ENCODE measurements at places on chromosomes 1 and 21.

DNA sequence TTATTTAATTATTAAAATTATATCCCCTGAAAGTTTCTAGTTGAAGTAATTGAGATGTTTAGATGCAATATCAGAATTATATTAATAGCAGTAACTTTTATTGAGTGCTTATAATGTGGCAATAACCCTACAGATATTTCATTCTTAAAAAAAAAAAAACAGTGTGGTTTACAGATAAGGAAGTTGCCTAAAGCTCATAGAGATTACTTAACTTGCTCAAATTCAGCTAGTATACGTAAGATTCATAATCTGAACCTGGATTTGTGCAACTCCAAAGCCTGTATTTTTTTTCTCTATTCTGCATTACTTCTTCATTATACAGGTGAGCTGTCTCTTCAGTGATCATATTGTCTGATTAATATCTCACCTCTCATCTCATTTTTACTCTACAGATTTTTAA is 156.0 kb upstream of the PTBP2 start:
- DNase-seq = no peak

GRCh38 chr1:202505356-202505755 is 156.9 kb downstream of the PPP1R12B start:
- no peak for DNase-seq

- DNase-seq = no peak
Measured at GRCh38 chr1:80384959-80385358, 1378.4 kb upstream of the ADGRL4 start.

DNA sequence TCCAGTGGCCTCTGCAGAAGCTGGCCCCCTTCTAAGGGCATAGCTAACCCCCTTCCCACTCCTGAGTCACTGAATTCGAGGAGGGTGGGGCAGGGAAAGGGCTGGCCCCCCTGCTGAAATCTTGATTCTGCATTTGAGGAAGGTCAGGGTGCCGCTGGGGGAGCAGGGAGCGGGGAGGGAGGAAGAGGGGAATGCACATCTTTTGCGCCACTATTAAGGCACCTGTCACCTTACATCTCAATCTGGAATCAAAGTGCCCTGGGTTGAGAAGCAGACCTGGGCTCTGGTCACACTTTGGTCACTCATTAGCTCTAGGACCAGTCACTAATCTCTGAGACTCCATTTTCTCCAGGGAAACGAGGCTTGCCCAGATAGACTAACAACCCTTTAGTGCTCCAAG is 62.0 kb downstream of the TOR1AIP2 start:
- no peak for DNase-seq

DNA sequence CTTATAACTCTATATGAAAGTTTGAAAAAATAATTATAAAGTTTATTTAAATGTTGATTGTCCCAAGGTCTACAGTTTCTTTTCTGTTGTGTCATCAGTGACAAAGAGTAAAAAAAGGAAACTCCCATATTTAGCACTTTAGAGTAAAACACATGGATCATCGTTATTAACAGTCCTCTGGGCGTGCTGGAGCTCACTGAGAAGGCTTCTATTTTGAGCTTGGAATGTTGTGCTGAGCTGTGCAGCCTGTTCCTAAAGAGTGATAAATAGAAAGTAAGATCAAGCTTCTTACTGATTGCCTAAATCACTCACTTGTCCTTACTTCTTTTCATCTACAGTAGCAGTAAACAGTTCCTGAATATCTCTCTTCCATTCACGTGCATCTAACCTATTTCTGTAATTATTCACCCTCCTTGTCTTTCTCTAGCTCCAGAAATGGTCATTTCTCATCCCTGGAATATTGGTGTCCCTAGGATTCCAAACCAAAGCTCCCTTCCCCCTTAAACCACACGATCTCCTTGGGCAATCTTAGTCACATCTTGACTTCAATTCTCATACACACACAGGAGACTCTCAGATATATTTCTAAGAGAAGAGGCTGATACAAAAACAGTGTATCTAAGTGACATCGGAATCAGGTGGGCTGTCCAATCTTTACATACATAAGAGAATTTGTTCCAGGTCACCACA is 11.9 kb downstream of the GBP5 start:
- no peak for DNase-seq

- no peak for DNase-seq
Measured at GRCh38 chr1:203550846-203551245, 56.9 kb downstream of the OPTC start.

- DNase-seq = no peak
Measured at GRCh38 chr1:240492832-240493440, 119.0 kb downstream of the GREM2 start.

- DNase-seq = no peak
Measured at GRCh38 chr21:38036016-38036415, 119.8 kb upstream of the KCNJ6 start.

GRCh38 chr1:12620488-12620865 is 2.5 kb upstream of the DHRS3 start:
- DNase-seq = no peak

DNA sequence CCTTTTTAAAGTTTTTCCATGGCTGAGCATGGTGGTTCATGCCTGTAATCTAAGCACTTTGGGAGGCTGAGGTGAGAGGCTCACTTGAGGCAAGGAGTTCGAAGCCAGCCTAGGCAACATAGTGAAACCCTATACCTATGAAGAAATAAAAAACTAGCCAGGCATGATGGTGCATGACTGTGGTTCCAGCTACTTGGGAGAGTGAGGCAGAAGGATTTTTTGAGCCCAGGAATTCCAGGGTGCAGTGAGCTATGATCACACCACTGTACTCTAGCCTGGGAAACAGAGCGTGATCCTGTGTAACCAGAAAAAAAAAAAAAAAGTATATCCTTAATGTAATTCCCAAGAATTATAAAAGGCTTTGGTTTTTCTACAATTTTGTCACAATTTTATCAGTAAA is 17.4 kb downstream of the DEPDC1 start:
- DNase-seq = no peak

DNA sequence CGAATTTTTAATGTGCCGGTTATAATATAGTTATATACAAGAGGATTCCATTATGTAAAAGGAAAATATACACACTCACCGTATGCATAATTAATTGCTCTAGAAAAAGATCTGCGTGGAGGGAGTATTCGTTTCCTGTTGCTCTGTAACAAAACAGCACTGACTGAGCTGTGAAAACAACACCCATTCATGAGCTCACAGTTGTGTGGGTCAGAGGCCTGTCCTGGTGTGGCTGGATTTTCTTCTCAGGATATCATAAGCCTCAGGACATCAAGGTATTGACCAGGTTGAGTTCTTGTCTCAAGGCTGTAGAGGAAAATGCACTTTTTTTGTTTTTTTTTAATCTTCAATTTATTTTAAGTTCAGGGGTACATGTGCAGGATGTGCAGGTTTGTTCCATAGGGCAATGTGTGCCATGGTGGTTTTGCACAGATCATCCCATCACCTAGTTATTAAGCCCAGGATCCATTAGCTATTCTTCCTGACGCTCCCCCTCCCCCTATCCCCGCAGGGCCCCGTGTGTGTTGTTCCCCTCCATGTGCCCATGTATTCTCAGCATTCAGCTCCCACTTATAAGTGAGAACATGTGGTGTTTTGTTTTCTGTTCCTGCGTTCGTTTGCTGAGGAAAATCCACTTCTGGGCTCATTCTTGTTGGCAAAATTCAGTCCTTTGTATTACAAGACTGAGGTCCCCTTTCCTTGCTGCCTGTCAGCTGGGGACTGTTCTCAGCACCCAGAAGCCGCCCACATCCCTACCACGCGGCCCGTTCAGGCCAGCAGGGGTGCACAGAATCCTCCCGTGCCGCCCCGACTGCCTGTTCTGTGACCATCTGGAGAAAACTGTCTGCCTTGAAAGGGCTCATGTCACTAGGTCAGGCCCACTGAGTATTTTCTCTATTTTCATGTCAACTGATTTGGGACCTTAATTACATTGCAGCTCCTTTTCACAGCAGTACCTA is 87.4 kb upstream of the ERRFI1 start:
- DNase-seq = no peak

DNA sequence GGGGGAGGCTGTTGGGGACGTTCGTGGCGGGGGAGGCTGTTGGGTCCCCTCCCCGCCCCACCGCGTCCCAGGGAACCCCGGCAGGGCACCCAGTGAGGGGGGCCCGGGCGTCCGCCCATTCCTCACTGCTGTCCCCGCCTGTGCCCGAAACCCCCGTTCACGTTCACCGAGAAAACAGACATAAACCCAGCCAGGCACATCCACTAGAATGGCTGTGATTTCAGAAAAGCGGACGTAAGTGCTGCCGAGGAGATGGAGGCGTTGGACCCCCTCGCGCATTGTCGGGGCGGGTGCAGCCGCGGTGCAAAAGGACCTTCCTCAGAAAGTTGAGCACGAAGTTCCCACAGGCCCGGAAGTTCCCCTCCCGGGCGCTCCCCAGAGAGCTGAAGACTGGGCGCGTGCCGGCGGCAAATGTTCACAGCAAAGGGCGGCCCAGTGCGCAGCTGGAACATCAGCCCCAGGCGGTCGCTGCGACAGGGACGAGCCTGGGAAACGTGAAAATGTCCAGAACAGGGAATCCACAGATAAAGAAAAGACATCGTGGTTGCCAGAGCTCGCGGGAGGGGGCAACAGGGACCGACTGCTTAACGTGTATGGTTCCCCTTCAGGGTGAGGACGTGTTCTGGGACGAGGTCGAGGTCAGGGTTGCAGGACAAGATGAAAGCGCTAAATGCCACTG is 18.5 kb upstream of the SAMD11 start:
- DNase-seq = peak; percentile 42

- DNase-seq = no peak
Measured at GRCh38 chr1:98044071-98044697, 123.3 kb upstream of the DPYD start.

DNA sequence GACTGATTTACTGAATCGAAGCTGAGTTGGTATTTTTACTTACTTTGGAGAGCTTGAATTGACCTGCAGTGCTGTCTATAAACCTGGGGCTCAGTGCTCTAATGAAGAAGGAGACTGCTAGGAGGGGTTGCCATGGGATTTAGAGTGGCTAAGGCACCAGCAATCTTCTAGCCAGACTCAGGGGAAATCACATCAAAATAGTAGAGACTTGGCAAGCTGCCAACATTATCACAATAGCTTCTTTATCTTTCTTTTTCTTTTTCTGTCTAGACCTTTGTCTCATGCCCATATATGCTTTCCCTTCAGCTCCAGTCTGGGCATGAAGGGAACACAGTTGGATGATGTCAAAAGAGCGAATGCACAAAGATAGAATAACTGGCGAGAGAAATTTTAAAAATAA is 301.1 kb upstream of the DPYD start:
- no peak for DNase-seq

DNA sequence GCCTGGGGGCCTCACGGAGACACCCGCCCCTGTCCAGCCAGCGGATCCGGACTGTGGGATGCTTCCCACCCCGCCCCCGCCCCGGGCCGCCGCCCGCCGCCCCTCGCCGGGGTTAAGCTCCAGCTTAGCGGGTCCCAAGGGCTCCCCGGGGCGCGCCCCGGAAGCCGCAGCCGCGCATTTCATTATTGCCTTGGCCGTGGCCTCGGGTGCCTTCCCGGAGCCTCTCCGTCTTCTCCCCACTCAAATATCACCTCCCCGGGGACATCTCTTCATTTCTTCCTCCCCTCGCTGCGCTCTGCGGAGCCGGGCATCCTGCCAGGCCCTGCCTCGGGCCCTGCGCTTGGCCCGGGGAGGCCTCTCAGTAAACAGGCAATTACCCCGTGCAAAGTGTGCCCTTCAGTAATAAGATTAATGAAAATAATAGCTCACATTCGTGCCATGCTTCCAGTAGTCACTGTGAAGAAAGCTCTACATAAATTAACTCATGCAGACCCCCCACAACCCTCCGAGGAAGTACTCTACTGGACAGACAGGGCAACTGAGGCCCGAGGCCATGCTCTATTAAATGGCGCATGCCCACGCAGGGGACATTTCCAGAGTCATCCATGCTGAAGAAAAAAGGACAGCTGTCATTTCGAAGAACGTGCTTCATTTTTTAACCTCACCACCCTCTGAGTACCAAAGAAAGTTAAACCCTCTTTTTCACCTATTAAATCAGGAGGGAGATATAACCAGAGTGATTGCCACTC is 49.9 kb upstream of the LAPTM5 start:
- DNase-seq = no peak

- no peak for DNase-seq
Measured at GRCh38 chr1:25731626-25732370, 68.2 kb upstream of the SELENON start.

DNA sequence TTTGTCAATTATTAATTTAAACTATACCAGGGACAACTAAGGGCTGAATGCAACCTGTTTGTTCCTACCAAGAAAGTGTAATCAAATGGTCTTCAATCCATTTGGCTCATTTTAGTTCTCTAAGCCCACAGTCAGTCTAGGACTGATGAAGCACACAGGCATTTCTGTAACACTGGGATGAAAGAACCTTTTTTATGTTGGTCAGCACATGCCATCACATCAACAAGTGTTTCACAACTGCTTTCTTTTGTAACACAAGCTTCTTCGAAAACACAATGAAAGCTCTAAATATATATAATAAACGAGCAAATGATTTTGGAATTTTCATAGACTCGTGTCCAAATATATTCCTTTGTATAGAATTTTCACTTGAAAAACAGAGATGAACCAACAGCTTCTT is 28.8 kb downstream of the HEATR1 start:
- no peak for DNase-seq

DNA sequence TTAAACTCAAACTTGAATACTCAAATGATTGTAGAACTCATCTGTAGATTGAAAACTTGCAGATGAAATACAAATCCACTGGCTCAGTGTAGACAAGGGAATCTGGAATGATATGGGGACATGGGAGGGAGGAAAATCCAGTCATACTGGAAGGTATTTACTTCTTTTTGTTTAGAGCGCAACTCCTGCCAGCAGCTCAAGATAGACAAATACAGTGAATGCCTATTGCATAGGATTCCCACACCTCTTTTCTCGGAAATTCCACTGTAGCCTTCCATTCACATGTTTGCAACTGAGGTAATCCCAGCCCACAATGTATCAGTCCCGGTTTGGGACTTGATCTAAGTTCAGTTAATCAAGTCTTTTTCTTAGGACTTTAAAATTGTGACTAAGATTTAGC is 311.2 kb downstream of the PTPRC start:
- no peak for DNase-seq

DNA sequence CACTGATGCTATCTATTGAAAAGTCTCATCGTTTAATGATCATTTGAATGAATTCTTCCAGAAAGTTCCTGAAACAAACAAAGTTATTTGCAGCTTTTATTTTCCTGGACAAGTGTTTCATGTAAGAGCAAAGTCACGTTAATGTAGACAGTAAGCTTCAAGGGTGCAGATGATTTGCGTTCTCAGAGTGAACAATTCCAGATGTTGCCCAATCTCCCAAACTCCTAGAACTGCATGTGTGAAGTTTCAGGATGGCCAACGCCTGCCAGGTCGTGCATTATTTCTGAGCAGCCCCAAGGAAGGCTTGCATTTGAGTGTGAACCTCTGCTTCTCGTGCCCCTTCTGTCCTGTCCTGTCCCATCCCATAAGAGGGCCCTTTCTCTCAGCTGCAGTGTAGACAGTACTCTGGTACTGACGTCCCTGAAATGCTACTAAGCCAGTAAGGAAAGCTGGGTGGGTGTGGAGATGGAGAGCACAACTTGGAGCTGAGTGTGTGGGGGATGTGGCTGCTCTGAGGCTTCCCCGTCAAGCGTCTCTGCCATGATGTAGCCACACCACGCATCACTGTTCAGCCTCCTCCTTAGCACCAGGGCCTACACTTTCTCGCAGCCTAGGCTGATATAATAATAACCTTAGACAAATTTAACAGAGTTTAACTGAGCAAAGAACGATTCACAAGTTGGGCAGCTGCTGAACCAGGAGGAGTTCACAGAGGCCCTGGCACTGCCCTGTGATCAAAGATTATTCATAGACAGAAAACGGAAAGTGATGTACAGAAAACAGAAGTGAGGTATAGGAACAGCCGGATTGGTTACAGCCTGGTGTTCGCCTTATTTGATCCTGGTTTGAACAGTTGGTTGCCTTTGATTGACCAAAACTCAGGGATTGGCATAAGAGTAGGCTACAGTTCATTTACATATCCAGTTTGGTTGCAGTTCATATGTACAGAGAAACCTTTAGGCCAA is 50.4 kb downstream of the RHOU start:
- no peak for DNase-seq
